ENCODE measurements at places on chromosomes 7 and 10.
A peak's percentile ranks its signal among the peaks of the same experiment; 100 is the strongest.

DNA sequence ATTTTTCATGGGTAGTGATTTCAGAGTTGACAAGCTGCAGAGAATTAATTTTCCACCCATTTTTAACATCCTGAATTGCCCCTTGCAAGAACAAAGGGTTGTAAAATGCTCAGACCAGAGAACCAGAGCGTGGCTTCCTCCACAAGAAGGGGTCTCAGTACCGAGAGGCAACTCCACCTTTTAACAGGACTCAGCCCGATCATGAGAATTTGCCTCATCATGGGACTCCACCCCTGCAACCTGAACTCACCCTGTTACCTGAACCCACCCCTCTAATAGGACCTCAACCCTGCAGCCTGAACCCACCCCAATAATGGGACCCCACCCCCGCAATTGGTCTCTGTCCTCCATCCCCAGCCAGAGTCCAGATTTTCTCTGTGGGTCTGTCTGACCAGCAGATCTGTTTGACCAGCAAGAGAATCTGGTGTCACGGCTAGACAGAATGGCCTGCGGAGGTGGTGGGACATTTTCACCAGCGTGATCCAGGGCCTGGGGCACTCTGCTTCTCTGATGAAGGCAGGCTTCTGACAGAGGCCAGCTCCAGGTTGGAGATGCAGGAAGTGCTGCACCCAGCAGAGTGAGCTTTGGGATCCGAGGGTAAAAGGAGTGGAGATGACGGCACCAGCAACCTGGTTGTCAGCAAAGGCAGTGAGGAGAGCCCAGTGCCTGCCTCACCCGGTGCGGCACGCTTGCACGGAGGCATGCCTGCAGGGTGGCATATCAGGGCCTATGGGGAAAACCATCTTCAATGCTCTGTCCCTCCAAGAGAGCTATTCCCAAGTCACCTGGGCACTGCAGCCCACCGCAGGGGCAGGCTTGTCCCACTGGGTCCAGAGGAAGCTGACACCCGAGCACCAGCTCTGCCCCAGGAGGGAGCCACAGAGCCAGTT is 136.6 kb downstream of the TCERG1L start:
- DNase-seq = no peak

GRCh38 chr7:2821161-2821841 is 22.8 kb downstream of the GNA12 start:
- DNase-seq = peak; percentile 93

- DNase-seq = peak; percentile 27
Measured at GRCh38 chr10:98242823-98243222, 25.2 kb downstream of the LOXL4 start.

DNA sequence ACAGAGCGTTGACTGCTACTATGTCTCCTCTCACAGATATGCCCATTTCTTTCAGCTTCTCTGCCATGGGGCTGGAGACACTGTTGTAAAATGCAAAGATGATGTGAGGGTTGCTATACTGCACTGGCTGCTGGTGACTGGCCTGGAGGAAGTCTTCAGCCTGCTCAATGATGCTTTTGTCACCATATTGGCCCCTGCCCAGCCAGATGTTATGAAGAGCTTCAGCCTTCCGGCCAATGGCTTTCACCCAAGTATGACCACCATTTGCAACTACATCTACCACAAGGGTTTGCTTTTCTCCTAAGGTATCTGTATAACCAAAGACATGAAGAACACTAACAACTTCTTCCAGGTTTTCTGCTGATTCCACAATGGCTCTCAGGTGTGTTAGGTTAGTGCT is 1.6 kb downstream of the C7orf25 start:
- DNase-seq = no peak

GRCh38 chr10:71939861-71940474 is 24.2 kb upstream of the CHST3 start:
- DNase-seq = no peak

- peak; percentile 89 for DNase-seq
Measured at GRCh38 chr10:127148933-127149220, 47.5 kb downstream of the INSYN2A start.

DNA sequence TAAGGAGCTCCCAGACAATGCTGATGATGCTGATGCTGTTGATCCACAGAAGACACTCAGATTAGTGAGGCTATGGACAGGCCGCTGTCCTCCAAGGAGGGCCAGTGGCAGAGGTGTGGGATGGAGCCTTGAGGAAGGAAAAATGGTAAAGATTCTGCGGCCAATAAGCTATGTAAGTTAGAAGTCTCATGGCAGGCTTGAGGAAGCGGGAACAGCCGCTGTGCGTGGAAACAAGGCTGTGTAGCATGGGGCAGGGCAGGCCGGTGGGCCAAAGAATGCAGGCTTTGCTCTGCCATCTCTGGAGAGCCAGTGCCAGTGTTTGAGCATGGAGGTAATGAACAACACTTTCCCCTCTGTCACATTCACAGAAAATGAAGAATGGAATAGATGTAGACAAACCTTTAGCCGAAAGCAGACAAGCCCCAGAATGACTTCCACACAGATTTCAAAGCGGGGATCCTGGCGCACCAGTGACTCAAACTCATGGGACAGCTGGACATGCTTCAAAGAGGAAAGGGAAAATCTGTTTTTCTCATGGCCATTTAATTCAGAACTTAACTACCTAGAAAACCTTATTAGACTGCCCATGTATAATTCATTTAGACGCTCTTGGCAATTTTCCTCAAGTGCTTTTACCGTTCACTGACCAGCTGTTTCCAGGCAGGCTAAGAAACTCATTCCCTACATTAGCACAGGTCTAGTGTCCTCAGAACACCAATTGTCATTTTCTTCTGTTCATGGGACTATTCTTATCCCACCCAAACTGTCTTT is 16.9 kb upstream of the FIGNL1 start:
- no peak for DNase-seq

DNA sequence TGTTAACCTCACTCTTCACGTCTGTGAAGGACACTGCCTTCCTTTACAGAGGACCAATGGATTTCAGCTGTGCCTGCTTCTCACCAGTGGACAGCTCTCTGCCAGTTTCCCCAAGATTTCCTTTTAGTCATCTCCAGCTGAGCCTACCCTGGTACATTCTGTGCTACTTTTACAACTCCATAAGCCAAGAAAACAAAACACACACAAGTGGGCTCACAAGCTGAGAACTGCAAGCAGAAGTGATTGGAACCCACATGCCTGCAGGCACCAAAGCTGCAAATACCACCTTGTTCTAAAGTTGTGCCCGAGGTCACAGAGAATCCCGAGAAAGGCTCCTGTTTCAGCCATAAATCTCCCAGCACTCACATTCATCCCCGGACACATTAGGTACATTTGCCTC is 636.8 kb downstream of the PHTF2 start:
- DNase-seq = no peak

GRCh38 chr10:33781606-33782395 is 447.3 kb upstream of the NRP1 start:
- DNase-seq = no peak

GRCh38 chr10:114821915-114822443 is 399 bp downstream of the FHIP2A start:
- peak; percentile 62 for DNase-seq

GRCh38 chr10:30940256-30940655 is 91.4 kb downstream of the ZNF438 start:
- DNase-seq = no peak

- DNase-seq = peak; percentile 33
Measured at GRCh38 chr7:97024209-97025129, at the start of gene DLX5. Gene DLX5, minus strand, starts transcription at chr7:97024831. Its CDS starts 208 bp downstream, at chr7:97024623.

Data from kidney tubule cell (primary cell).